ENCODE measurements at places on chromosomes 7 and 10.

DNA sequence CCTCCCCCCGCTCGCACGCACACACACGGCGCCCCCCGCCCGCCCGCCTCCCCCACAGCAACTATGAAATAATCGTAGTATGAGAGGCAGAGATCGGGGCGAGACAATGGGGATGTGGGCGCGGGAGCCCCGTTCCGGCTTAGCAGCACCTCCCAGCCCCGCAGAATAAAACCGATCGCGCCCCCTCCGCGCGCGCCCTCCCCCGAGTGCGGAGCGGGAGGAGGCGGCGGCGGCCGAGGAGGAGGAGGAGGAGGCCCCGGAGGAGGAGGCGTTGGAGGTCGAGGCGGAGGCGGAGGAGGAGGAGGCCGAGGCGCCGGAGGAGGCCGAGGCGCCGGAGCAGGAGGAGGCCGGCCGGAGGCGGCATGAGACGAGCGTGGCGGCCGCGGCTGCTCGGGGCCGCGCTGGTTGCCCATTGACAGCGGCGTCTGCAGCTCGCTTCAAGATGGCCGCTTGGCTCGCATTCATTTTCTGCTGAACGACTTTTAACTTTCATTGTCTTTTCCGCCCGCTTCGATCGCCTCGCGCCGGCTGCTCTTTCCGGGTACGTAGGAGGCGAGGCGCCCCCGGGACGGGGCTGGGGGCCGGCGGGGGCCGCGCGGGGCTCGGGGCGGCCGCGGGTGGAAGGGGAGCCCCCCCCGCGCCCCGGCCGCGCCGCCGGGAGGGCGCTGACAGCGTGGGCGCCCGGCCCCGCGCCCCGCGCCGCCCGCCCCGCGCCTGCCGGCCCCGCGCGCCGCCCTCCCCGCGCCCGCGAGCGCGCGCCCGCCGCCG is 441 bp downstream of the BMI1 start:
- peaks cover 77% of the 10 kb centered on the region for H3K4me1 ChIP-seq
- peaks cover 29% of the 10 kb centered on the region for H3K27me3 ChIP-seq
- peaks cover 5% of the 10 kb centered on the region for H3K36me3 ChIP-seq
- peak overlapping the region; percentile 95 for H3K4me3 ChIP-seq
- H3K27ac ChIP-seq = peak overlapping the region; percentile 66

- peaks cover 10% of the 10 kb centered on the region for H3K4me1 ChIP-seq
- peaks cover 4% of the 10 kb centered on the region for H3K36me3 ChIP-seq
- no peaks in the 10 kb centered on the region for H3K27me3 ChIP-seq
- no peak overlapping the region for H3K27ac ChIP-seq
- H3K4me3 ChIP-seq = no peak overlapping the region
- no peak for DNase-seq
Observed at GRCh38 chr10:73408061-73408460, 5.8 kb downstream of the ANXA7 start.

DNA sequence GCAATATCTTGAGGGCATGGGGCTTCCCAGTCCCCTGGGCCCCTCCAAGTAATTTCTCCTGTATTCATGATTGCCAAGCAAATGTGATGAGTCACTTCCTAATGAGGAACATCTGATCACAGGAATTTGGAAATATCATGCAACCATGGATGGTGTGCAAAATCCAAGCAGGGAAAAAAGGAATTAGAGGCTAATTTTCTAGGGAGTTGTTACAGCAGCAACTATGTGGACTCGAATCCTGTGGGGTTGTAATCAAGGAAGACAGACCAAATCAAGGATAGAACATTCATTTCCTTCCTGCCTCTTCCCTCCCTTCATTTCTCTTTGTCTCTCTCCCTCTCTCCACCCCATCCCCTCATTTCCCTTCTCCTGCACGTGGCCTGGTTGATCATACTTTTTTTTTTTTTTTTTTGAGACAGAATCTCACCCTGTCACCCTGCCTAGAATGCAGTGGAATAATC is 23.9 kb upstream of the AGFG2 start:
- 0 out of 2 replicates have a peak, but pooled peaks cover 6% of the 10 kb centered on the region for H3K4me1 ChIP-seq
- no peak for DNase-seq
- no peak overlapping the region for H3K4me3 ChIP-seq
- no peak overlapping the region for H3K27ac ChIP-seq
- H3K27me3 ChIP-seq = peaks cover 5% of the 10 kb centered on the region

DNA sequence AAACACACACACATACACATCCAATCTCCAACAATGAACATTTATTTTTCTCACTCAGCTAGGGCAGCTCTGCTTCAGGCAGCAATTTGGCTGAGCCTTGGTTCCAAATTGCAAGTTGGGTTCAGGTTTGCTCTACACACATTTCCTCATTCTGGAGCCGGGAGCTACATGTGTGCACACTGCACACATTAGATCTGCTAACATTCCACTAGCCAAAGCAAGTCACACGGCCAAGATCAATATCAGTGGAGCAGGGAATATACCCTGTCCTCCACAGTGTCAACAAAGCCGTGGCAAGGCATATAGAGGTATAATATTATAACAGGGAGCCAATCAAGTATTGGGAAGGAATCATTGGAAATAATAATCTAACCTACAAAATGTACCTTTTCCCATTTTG is 57.5 kb upstream of the PPP1R3C start:
- H3K27me3 ChIP-seq = no peaks in the 10 kb centered on the region
- H3K27ac ChIP-seq = no peak overlapping the region
- no peaks in the 10 kb centered on the region for H3K4me1 ChIP-seq
- H3K36me3 ChIP-seq = no peaks in the 10 kb centered on the region

GRCh38 chr10:69842882-69843281 is 41.2 kb downstream of the COL13A1 start:
- H3K4me3 ChIP-seq = no peak overlapping the region
- peaks cover 11% of the 10 kb centered on the region for H3K27me3 ChIP-seq
- H3K4me1 ChIP-seq = no peaks in the 10 kb centered on the region
- H3K27ac ChIP-seq = no peak overlapping the region
- no peak for DNase-seq

- no peaks in the 10 kb centered on the region for H3K36me3 ChIP-seq
- no peak overlapping the region for H3K27ac ChIP-seq
- H3K4me3 ChIP-seq = no peak overlapping the region
- no peak for DNase-seq
- H3K27me3 ChIP-seq = no peaks in the 10 kb centered on the region
Observed at GRCh38 chr10:60605476-60605875, 172.8 kb upstream of the CDK1 start.

DNA sequence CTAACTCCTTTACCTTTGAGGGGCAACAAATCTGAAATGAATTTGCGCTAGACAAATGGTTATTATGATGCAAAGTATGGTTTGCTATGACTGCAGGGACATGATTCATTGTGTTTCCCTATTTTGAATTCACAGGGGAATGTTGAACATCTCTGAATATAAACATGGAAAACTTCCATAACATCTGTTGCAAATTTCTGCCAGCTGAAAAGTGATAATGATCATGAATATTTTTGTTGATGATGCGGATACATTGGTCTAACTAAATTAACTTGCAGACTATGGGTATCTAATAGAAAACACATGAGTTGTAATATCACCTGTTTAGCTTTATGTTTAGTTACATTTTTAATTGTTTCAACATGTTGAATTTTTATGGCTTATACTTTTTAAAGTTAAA is 1325.5 kb downstream of the REEP3 start:
- H3K27ac ChIP-seq = no peak overlapping the region
- H3K27me3 ChIP-seq = no peaks in the 10 kb centered on the region
- H3K4me1 ChIP-seq = no peaks in the 10 kb centered on the region
- no peak for DNase-seq
- no peaks in the 10 kb centered on the region for H3K36me3 ChIP-seq

DNA sequence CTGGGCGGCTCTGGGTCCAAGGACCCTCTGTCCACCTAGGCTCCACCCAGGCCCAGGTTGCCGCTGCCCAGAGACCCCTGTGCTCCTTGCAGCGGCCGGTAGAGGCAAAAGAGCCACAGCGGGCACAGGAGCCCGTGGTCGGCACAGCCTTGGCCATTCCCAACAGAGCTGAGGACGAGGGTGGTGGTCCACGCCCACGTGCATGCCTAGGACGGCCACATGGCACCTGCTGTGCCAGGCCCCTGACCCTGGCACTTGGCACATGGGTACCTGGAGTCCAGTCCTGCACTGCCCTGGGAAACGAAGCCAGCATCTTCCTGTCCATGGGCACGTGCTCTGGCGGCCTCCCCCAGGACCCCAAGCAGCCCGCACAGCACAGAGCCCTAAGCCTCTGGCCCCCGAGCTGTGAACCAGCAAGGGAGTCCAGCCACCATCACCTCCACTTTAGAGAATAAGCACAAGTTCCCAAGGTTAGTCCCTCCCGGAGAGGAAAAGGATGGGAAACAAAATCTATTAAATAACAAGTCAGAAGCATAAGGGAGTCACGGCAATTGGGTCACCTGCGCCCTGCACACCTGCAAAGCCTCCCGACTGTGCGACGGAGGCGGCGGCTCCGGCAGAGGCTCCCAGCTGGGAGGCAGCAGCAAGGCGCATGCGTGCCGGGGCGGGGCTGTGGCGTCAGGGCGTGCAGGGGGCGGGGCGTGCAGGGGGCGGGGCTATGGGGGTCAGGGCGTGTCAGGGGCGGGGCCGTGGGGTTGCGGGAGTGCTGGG is 59.1 kb downstream of the STK32C start:
- no peak overlapping the region for H3K4me3 ChIP-seq
- H3K27ac ChIP-seq = no peak overlapping the region
- H3K27me3 ChIP-seq = no peaks in the 10 kb centered on the region
- DNase-seq = no peak
- H3K36me3 ChIP-seq = no peaks in the 10 kb centered on the region
- no peaks in the 10 kb centered on the region for H3K4me1 ChIP-seq

GRCh38 chr10:75662715-75663114 is 231.3 kb downstream of the LRMDA start:
- H3K4me1 ChIP-seq = no peaks in the 10 kb centered on the region
- DNase-seq = no peak
- no peaks in the 10 kb centered on the region for H3K36me3 ChIP-seq
- H3K27me3 ChIP-seq = peaks cover 17% of the 10 kb centered on the region

DNA sequence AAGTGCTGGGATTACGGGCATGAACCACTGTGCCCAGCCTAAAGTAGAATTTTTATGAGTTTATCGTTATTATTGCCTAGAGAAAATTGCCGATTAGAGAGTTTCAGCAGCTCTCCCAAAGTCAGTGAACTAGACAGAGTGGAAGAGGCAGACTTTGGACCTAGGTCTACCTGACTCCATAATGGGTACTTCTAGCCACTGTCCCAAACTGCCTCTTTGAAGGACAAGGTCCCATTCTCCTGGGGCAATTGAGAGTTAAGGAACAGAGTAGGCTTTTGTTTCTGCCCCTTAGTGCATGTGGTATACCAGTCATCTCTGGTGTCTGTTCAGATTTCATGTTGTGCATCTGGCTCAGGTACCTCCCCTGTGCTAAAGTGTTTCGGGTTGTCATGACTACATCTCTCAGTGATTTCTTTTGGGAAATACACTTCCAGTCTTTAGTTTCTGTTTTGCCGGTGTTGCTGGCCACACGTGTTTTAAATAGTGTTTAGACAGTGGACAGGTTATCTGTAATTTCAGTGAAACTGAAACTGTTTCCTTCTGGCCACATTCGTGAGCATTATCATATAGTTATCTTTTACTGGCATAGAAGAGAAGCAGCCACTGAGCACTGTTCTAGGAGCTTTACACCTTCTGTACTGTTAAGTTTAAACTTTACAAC is 4.7 kb downstream of the TMEM236 start:
- 0 out of 2 replicates have a peak overlapping the region, but pooled peaks have one; percentile 3 for H3K27ac ChIP-seq
- no peak for DNase-seq
- no peaks in the 10 kb centered on the region for H3K36me3 ChIP-seq
- no peak overlapping the region for H3K4me3 ChIP-seq
- no peaks in the 10 kb centered on the region for H3K27me3 ChIP-seq

GRCh38 chr10:3672220-3672619 is 112.8 kb downstream of the KLF6 start:
- H3K27ac ChIP-seq = no peak overlapping the region
- H3K27me3 ChIP-seq = no peaks in the 10 kb centered on the region
- no peak for DNase-seq
- no peaks in the 10 kb centered on the region for H3K36me3 ChIP-seq
- peaks cover 22% of the 10 kb centered on the region for H3K4me1 ChIP-seq
- no peak overlapping the region for H3K4me3 ChIP-seq

- H3K36me3 ChIP-seq = no peaks in the 10 kb centered on the region
- no peaks in the 10 kb centered on the region for H3K4me1 ChIP-seq
- no peaks in the 10 kb centered on the region for H3K27me3 ChIP-seq
- DNase-seq = no peak
- H3K4me3 ChIP-seq = no peak overlapping the region
- H3K27ac ChIP-seq = no peak overlapping the region
Observed at GRCh38 chr10:42950606-42951485, 126.0 kb upstream of the RET start.

DNA sequence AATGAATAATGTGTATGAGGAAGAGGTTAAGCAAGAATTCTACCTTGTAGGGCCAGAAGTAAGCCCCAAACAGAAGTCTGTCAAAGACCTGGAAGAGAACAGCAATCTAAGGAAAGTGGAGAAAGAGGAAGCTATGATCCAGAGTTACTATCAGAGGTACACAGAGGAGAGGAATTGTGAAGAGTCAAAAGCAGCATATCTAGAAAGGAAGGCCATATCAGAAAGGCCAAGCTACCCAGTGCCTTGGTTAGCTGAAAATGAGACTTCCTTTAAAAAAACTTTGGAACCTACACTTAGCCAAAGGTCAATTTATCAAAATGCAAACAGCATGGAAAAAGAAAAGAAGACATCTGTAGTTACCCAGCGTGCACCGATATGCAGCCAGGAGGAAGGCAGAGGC is 42.7 kb upstream of the GAD2 start:
- no peaks in the 10 kb centered on the region for H3K4me1 ChIP-seq
- H3K27me3 ChIP-seq = peaks cover 8% of the 10 kb centered on the region
- no peaks in the 10 kb centered on the region for H3K36me3 ChIP-seq
- H3K4me3 ChIP-seq = no peak overlapping the region
- no peak for DNase-seq
- H3K27ac ChIP-seq = no peak overlapping the region

DNA sequence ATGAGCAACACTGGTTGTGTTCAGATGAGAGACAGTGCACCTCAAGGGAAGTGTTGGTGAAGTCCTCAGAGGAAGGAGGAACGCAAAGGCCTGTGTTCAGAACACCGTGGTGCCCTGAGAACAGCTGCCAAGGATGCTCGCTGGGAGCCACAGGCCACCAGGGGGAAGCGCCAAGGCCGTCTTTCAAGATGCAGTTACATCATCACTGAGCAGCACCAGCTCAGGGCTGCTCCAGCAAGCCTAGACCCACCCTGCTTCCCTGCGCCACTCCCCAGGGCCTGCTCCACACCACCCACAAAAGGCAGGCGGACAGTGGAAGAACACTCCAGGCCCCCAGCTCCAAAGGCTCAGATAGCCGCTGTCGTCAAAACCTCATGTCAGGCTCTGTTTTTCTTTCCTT is 378.8 kb downstream of the DPP6 start:
- no peak overlapping the region for H3K27ac ChIP-seq
- no peaks in the 10 kb centered on the region for H3K4me1 ChIP-seq
- H3K27me3 ChIP-seq = no peaks in the 10 kb centered on the region
- no peaks in the 10 kb centered on the region for H3K36me3 ChIP-seq
- no peak overlapping the region for H3K4me3 ChIP-seq
